ENCODE measurements at places on chromosomes 12 and 14.

DNA sequence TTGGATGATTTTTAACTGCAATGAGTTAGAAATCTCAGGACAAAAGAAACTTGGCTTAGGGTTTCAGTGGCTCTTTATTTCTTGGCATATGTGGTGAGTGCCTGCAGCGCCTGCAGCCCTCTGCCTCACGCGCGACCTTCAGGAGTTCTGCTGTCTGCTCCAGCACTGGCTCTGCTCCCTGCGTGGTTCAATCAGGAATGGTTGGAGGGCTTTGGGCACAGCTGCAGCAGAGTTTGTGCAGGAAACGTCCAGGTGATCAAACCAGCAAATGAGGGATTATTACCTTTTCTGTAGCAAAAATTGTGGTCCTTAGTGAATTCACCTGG lies 19.8 kb downstream of the PPM1H start:
- no peak for DNase-seq

DNA sequence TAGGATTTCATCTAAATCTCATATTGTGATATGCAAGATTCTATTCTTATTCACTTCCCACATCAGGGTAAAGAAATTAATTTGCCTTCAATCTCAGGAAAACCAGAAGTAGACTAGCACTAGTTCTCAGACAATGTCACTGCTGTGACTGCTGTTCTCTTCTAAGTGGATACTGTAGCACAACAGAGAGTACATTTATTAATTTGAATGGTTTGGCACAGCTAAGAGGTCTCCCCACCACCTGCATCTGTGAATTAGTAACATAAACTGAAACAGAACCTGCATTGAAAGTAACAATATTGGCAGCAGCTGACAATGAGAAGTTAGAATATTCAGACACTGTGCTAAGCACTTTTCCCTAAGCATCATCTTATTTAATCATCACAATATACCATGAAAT lies 253.1 kb downstream of the PDZRN4 start:
- no peak for DNase-seq

GRCh38 chr12:20883288-20883687 lies 72.8 kb downstream of the SLCO1B3 start:
- no peak for DNase-seq

- no peak for DNase-seq
These were observed 221.5 kb upstream of the NUDT4 start for GRCh38 chr12:93156086-93156716.

DNA sequence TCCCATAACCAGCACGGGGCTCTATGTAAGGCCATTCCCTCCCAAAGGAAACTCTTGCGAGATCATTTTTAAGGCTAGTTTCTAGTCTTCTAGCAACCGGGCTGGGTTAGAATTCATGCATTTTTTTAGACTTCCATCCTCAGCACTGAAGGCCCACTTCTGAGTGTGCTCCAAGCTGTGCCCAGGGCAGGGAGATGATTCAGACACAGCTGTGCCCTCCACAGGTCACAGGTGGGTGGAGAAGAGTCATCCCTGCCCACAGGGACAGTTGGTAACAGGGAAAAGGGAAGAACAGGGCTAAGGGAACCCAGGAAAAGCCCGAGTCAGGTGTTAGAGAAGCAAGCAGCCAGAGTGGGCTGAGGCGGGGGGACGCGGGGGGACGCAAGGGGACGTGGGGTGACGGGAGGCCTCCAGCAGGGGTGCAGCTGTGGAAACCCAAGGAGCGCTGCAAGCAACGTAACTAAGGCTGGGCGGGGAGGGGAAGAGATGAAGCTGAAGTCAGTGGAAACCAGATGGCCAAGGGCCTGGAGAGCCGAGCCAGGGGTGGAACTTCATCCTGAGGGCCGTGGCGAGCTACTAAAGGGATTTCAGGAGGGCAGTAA lies 27.2 kb upstream of the PPP2R5C start:
- DNase-seq: no peak

GRCh38 chr12:70583251-70583650 lies 54.0 kb downstream of the PTPRB start:
- DNase-seq: no peak

- DNase-seq: no peak
These were observed 795.2 kb downstream of the SLC16A7 start for GRCh38 chr12:60391051-60391450.

GRCh38 chr14:75793806-75794205 lies 132.8 kb downstream of the TTLL5 start:
- DNase-seq: no peak

- no peak for DNase-seq
These were observed 30.3 kb downstream of the HIP1R start for GRCh38 chr12:122865268-122866231.

GRCh38 chr14:22664261-22664660 lies 20.1 kb upstream of the OR6J1 start:
- no peak for DNase-seq

DNA sequence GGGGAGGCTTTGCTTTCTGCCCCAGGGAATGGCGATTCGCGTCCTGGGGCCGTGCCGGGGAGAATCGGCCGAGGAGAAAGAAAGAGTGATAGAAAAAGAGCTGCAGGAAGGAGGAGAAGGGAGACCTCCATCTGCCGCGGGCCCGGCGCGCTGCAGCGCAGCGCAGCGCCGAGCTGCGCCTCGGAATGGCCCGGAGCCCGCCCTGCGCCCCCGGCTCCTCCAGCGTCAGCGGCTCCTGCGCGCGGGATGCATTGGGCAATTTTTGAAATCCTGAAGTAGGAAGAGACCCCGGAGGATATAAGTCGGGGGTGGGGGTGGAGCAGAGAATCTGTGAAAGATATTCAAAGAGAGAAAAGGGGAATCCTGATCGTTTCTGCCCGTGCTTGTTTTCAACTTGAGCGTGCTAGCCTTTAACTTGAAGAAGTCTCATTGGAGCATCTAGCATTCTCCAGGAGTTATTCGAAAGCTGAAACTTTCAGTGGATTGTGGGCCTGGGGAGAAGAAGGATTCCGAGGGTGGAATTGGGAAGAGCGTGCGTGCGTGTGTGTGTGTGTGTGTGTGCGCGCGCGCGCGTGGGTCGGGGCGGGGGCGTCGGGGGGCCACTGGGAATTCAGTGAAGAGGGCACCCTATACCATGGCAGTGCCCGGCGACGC lies 441 bp downstream of the PDE3A start:
- DNase-seq: no peak

DNA sequence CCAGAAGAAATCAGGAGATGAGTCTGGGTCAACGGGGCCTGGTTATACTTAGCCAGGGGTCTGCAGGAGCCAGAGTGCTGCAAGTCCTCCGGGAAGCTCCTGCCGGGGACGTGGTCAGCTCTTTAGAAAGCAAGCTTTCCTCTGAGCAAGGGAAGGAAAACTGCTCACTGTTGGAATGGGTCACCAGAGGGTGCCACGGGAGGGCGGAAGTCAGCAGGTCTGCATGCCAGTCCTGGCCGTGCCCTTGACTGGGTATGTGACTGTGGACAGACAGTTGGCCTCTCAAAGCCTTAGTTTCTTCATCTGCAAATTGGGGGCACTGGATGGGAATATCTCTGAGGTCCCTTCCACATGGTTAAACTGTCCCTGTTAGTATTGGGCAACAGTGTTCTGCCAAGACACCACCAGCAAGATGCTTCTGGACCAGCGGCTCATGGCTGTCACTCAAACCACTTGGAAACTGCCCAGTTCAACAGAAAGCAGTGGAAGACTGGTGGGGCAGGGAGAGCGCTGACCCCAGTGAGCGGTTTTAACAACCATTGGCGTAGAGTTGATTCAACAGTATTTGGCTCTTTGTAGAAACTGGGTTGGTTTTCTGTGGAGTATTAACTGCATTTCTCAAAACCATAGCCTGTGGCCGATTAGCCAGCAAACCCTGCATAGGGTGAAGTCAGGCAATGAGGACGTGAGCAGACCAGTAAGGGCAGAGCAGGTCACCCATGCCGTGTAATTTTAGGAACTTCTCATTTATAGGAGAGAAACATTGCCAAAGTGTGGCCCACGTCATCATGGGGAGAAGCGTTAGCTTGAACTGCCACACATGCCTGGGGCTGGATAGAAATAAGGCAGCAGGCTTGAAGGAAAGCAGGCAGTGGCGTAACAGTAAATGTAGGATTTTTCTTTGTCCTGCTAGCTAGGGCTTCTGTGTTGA lies 163.9 kb upstream of the PRMT8 start:
- no peak for DNase-seq

DNA sequence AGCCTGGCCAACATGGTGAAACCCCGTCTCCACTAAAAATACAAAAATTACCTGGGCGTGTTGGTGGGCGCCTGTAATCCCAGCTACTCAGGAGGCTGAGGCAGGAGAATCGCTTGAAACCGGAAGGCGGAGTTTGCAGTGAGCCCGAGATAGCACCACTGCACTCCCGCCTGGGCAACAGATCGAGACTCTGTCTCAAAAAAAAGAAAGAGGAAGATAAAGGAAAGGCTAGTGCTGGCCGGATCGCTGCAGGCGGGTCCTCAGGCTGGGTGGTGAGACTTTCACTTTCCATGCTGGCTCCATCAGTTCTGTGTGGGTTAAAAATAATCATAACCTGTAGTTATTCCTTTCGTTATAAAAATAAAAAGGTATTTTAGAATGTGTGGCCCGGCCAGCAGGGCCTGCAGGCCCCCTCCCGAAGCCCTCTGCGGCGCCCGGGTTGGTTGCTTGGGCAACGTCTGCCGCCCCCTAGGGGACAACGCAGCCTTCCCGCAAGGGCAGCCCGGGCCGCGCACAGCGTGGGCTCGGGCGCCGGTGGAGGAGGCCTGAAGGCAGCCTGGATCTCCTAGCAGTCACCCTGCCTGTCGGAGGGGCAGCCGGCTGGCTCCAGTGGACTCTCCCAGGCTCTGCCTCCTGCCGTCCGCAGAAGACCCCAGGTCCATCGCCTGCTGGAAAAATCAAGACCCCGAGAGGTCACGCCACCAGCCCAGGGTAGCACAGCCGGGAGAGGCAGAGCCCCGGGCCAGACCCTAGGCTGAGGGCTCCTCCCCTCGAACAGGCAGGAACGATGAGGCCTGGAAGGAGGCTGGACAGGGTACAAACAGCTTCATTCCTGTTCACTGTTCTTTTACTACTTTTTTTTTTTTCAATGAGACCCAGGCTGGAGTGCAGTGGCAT lies 5.0 kb upstream of the SLC25A47 start:
- DNase-seq: peak; percentile 60

DNA sequence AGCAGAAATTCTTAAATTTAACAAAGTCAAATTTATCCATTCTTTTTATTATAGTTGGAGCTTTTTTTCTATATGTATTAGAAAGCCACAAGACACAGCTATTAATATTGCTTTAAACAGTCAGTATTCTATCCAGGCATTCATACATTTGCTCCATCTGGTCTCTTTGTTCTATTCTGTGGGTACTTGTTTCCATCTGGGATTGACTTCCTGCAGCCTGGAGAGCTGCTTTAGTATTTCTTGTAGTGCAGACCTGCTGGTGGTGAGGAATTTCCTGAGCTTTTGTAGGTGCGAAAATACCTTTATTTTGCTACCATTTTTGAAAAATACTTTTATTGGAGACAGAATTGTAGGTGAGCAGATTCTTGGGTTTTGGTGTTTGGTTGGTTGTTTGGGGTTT lies 29.0 kb downstream of the CCDC60 start:
- DNase-seq: no peak

GRCh38 chr12:47080725-47081502 lies 1.2 kb upstream of the AMIGO2 start:
- DNase-seq: peak; percentile 18

DNA sequence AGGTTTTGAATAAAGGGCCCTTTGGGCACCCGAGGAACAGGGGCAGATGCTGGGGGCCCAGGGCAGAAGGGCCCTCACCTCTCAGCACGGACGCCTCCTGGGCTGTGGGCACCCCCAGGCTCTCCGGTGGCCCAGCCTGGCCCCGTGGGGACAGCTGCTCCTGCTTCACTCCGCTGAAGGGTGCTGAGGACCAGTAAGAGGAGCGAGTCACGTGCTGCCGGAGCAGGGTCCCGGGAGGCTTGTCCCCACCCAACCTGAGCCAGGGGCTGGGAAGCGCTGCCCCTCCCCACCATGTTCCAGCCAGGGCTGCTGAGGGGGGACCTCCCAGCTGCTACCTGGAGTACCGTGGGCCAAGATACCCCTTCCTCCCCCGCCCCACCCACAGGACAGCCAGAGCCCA lies 59.5 kb downstream of the RFLNA start:
- DNase-seq: no peak

- no peak for DNase-seq
These were observed 110.0 kb downstream of the EFCAB11 start for GRCh38 chr14:89844508-89844907.

Measured in stimulated activated CD8-positive, alpha-beta memory T cell treated with anti-CD3 and anti-CD28 coated beads, Interleukin-12 subunit alpha, Interleukin-12 subunit beta, amount 100 ng/mL, for 1 hour (primary cell).